ENCODE measurements at places on chromosomes 7 and 10.

GRCh38 chr7:45937301-45937700 lies 16.2 kb upstream of the IGFBP3 start:
- DNase-seq: no peak

DNA sequence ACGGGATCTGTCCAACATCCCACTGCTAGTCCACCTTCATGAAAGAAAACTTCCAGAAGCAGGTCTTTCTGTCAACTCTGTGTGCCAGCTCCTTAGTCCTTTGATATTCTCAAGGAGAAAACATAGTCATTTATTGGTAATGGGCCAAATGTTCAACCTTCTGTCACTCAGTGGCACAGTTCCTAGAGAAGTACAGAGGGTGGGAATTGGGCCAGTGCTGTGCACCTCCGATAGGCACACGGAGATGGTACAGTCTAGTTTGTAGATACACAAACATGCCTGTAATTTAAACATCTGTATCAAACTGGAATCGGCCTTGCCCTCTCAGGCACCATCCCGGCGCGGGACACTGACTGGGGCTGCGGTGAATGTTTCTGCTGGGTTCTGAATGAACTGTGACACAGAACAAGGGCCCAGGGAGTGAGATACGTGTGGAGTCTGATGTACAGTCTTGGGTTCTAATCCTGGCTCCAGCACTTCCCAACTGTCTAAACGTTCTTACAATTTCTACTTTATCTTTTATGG lies 213.9 kb upstream of the SHH start:
- DNase-seq: no peak

DNA sequence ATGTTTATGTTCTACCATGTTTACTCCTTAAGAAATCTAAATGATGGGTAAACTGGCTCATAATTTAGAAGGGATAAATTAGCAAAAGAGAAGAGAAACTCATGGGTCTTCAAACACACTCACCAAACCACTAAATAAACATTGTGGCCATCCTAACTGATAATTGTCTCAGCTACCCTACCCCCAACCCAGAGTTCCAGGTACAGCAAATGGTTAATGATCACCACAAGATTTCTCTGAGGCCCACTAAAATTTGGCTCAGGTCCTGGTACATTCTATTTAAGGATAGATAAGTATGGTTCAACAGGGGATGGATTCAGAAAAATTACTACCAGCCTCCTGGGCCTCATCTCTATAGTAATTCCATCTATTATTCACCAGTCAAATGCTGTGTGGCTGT lies 21.4 kb downstream of the SLC25A13 start:
- no peak for DNase-seq

- no peak for DNase-seq
Observed at GRCh38 chr10:49023752-49024151, 84.1 kb upstream of the LRRC18 start.

DNA sequence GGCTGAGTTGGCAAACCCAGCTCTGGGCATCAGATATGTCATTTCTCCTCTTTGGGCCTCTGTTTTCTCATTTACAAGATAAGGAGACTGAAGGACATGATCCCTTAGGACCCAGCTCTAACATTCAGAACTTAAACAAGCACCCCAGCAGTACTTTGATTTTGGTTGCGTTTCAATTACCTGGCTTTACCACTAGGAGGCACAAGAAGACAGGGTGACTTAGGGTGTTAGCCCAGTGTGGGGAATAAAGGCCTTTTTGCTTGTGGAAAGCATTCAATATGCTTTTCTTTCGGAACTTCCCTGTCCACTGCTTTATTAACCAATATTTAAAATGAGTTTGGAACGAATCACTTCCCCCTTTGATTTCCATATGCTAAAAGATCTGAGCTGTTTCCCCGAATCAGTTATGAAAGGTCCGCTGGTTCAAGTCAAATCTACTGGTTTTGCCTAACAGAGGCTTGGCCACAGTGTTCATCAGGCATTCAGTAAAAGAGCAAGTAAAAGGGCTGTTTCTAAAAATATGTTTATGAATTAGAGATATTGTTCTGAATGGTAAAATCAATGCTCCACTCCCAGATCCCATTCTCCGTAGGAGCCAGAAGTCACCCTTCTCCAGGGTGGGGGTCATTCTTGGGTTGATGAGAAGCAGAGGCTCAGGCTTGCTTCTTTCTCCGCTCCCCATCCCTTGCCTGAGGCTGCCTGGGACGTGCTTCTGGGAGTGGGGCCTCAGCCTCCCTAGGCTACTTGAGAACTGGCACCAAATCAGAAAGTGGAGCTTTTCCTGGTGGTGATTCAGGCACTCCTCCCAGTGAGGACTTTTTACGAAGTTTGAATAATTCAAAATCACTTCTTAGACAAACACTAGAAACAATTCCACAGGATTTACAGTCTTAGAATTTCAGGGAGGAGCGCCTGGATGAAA lies 105.5 kb downstream of the MYOF start:
- DNase-seq: no peak

DNA sequence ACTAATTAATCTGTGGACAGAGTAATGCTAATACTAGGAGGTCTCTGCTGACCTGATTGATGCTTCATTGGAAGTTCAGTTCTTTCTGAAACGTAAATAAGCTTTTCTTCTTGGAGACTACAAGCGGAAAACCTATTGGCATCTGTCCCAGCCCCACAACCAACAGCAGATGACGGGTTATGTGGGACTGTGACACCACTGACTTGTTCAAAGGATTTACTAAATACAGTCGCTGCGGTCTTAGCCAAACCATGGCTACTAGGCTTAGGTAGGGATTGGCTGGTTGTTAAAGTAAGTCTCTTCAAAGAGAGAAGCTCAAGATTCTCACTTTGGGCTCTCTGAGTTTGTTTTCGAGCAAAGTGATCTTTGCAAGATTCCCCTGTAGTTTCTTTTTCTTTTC lies 68.3 kb downstream of the HYCC1 start:
- DNase-seq: no peak

DNA sequence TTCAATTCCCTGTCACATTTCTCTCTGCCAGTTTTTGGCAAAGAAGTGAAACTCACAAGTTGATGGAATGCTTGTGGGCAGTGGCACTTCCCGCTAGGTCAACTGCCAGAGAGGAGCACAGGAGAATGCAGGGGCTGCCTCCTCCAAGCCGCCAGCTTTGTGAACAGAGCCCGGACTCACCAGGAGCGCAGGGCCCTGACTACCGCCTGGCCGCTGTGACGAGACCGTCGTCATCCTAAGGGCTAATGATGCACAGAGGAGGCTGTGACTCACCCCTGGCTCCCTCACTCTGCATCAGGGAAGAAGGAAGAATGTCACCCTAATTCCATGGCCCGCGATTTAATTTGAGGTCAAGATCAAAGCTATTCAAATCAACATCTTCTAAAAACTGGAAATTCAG lies 123.9 kb downstream of the TAX1BP1 start:
- no peak for DNase-seq

GRCh38 chr7:147014286-147014955 lies 897.8 kb downstream of the CNTNAP2 start:
- DNase-seq: no peak

DNA sequence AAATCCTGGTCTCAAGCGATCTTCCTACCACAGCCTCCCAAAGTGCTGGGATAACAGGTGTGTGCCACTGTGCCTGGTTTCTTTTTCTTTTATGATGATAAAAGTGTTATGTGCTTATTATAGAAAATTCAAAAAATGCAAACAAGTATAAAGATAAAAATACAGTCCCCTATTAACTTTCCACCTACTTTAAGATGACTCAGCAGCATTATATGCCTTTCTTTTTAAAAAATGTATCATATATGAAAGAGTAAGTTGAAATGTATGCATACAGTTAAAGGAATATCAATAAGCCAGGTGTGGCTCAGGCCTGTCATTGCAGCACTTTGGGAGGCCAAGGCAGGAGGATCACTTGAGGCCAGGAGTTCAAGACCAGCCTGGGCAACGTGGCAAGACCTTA lies 216.9 kb upstream of the GALNT17 start:
- DNase-seq: no peak

DNA sequence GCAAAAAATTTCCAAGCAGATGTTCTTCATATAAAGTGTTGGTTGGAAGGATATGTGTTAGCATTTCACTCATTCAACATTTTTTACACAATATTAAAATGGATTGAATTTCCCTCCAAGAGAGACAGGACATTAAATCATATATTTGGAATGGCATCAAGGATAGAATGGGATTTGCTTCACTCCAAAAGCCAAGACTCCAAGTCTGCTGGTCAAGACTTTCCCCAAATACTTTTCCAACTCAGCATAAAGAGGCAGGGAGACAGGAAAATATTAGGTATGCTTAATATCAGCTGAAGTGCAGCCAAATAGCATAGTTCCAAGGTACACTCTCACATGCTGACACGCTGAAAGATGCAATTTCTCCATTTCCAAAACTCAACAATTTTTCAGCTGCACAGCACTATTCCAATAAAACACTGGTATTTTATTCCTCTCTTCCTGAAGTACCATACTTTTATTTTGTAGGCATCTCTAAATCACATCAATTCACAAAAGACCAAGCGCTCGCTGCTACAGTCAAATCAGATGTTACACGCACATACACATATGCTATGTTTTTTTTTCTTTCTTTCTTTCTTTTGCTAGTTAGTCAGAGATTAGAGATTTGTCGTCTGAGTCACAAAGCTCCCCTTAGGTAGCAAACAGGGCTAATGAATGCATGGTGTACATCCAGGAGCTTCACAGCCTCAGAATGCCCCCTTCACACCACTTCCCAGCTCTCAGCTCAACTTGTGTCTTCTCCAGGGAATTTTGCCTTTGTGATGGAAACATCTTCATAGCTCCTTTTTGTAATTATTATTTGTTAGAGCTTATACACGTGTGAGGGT lies 1033.8 kb upstream of the AUTS2 start:
- no peak for DNase-seq

DNA sequence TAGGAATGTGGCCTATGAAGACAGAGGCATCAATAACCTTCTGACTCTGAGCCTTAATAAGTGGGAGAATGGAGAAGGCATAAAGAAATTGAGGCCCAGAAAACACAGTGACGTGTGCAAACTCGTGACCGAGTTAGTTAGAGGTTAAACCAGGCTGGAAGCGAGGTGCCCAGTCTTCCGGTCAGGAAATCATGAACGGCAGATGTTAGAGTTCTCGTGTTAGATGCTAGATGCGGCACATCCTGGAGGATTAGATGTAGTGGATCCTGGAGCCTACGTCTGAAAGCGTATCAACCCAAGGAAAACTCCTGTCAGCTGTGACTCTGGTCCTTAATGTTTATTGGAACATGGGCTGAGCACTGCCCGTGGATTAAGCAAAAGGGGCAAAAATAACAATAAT lies 275.9 kb downstream of the TCF7L2 start:
- DNase-seq: no peak

- DNase-seq: no peak
Observed at GRCh38 chr7:139118234-139118804, 8.8 kb upstream of the ZC3HAV1 start.

GRCh38 chr10:93752761-93753160 lies 5.0 kb upstream of the LGI1 start:
- DNase-seq: no peak

- DNase-seq: no peak
Observed at GRCh38 chr7:27164367-27165088, 809 bp downstream of the HOXA9 start.

GRCh38 chr7:70457883-70458680 lies 673.9 kb upstream of the GALNT17 start:
- no peak for DNase-seq

DNA sequence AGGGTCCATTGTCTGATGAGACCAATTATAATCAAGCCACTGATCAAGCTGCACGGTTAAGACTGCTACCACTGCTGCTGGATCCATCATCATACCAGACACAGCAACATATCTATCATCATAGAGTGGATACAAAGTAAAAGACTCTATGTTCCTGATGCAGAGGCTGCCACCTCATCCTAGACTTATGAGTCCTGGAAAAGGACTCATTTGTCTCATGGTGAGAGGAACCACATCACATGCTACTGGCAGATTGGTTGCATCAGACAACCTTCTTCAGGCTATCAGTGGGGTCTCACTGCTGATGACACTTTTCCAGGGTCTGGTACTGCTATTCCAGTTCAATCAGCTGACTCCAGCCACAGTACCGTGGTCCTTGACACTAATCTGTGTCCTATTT lies 79.0 kb downstream of the ABI1 start:
- DNase-seq: no peak

- DNase-seq: no peak
Observed at GRCh38 chr10:50511492-50512213, 112.1 kb downstream of the SGMS1 start.

GRCh38 chr7:110375068-110375467 lies 715.9 kb upstream of the LRRN3 start:
- DNase-seq: no peak

GRCh38 chr10:109744020-109744419 lies 179.3 kb downstream of the XPNPEP1 start:
- no peak for DNase-seq

DNA sequence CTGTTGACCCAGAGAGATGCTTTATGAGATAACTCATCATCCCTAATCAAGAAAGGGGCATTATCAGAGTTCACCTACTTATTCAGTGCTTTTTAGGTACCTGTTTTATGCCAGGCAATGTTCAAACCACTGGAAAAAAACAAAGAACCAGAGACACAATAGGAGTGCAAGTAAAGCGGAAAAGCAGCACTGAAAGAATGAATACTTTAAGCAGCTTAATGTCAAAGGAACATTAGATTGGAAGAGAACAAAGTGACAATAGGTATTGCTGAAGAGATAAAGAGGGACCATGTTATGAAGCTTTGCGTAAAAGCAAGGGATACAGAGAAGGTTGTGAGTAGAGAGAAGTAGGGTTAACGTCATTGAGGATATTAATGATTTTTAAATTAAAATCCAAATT lies 11.3 kb downstream of the DGKB start:
- DNase-seq: no peak

DNA sequence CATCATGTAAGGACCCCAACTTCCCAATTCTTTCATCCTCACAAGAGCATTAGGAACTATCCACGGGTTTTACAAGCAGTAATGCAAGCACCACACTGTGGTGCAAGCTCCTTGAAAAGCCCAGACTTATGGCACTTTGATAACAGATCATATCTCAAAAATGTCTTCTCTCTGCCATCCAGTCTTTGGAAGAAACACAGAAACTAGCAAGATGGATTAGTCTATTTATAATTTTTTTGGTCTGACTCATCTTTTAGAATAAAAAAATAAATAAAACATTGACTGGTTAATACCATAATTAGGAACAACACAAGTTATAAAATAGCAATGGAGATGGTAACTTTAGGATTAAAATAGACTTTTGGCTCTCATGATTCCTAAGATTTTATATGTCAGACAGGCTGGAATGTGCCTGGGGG lies 49.0 kb upstream of the CALD1 start:
- DNase-seq: no peak

GRCh38 chr10:52703898-52704297 lies 68.7 kb downstream of the MBL2 start:
- DNase-seq: no peak

DNA sequence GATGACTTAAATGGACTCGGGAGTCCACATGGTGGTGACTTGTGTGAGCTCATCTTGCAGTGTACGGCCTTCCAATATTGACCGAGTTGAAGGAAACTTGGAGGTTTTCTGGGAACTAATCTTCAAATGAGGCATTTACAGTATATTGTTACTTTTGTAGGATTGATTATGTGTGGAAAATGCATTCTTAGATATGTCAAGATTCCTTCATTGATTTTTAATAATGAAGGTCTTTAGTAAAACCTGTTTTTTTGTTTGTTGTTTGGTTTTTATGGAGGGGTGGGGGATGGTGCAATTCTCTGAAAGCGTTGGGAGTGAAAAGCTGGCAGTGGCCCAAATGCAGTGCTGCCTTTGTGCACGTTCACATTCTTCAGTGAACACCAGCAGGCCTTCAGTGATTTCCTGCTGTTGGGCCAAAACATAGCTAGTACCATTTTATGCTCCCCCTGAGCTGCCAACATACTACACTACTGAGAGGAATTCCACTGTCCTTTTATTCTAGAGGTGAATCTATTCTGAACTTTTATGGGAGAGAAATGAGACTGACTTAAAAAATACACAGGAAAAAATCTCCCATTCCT lies 50.4 kb downstream of the CCNY start:
- DNase-seq: no peak
